HepG2 (cell line): ENCODE measurements at places on chromosomes 5 and 9. TPM values are rescaled to one million over a fixed set of nuclear protein-coding genes. Genes with fewer than 3 reads are reported as not detected.

- DNase-seq, result no peak
Measured at GRCh38 chr9:81777482-81777881, 88.1 kb upstream of the TLE1 start.

DNA sequence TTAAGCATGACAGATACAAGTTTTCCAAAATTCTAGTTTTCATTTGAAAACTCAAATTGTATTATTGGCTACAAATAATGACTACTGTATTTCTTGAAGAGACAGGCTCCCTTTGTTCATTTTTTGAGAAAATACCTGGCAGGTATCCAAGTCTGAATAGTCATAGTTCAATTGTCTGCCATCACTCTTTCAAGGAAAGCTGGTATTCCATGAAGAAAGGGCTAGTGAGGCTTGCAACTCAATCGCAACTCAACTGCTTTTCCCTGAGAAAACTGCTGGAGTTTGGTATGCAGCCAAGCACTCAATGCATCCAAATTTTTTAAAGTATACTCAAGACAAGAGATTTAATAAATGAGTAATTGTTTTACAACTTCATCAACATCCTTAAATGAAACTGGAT is 61.4 kb upstream of the TRIO start:
- DNase-seq, result no peak

DNA sequence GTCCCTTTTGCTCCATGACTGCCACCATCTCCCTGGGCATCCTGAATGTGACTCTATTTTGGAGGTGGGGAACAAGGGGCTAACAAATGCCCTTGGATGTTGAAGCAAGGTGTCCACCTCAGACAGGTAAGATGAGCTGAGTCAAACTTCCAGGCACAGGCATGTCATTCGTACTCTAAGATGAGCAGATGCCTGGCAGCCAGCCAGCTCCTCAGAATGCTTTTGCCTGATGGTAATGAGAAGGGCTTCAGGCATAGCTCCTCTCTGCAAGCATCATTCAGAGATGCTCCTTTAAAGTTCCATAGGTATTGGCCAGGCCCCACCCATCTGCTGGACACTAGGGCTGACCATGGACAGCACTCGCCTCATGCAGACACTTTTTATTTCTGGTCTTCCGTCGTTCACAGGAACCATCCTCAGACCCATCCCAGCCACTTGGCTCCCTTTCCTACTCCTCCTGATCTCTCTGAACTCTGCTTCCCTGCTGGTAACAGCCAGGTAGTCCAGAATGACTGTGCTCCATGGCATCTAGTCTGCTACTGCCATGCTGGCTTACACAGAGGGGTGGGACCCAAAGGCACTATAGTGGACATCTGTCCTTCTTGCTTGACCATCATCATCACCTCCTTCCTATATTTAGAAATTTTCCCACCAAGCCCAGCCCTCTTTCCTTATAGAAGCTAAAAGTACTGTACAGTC is 118.8 kb downstream of the GLIS3 start:
- DNase-seq, result no peak

Gene COL5A1
- polyA plus RNA-seq, result under 0.01 TPM in 1 of 2 replicates, not detected in the other

DNA sequence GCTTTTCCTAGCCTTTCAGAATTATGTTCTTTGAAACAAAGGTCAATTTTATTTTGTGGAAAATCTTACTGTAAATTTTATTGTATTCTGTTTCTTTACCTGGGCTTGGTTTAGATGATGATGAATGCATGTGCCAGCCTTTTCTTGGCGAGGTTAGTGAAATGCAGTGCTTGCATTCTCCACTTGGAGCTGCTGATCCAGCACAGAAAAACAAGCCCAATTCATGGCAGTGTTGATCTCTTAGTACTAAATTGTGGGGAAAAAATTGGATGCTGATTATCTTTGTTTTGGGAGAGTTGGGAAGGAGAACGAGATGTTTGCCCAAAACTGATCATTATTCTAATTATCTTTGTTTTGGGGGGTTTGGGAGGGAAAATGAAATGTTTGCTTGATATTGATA is 3.7 kb downstream of the HABP4 start:
- peak; percentile 25 for DNase-seq

DNA sequence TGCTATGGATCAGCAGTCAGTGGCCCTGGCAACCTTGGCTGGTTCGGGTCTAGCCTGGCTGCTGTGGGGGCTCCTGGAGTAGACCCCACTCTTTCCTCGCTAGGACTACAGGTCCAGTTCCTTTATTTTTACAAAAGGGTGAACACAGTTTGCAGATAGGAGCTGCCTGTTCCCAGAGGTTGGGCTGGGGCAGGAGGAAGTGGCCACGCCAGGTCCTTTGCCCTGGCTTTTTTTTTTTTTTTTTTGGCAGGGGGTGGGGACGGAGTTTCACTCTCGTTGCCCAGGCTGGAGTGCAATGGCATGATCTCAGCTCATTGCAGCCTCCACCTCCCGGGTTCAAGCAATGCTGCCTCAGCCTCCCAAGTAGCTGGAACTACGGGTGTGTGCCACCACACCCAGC is 7.9 kb downstream of the SLC2A6 start:
- no peak for DNase-seq
